ENCODE measurements at places on chromosomes 5 and 9. TPM values are rescaled to one million over a fixed set of nuclear protein-coding genes. Genes with fewer than 3 reads are reported as not detected.

DNA sequence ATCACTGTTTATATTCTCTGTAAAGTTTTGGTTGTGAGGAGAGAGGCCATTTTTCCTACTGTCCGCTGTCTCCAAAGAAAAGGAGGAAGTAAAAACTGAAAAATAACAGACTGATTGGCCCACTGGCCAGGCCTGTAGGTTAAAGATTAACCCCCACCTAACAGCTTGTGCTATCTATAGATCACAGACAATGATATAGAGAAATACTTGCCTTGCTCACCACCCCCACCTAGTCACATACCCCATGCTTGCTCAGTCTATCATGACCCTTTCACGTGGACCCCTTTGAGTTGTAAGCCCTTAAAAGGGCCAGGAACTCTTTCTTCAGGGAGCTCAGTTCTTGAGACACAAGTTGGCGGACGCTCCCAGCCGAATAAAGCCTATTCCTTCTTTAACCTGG, 357.4 kb downstream of the PRDM9 start:
- H3K36me3 ChIP-seq: no peaks in the 10 kb centered on the region
- no peak for DNase-seq
- H3K4me1 ChIP-seq: no peaks in the 10 kb centered on the region
- H3K27me3 ChIP-seq: no peaks in the 10 kb centered on the region

- no peak for DNase-seq
- peaks cover 7% of the 10 kb centered on the region for H3K4me1 ChIP-seq
- no peak overlapping the region for H3K4me3 ChIP-seq
- H3K27ac ChIP-seq: no peak overlapping the region
- no peaks in the 10 kb centered on the region for H3K27me3 ChIP-seq
These were observed 366.2 kb downstream of the ENC1 start for GRCh38 chr5:74274326-74274725.

DNA sequence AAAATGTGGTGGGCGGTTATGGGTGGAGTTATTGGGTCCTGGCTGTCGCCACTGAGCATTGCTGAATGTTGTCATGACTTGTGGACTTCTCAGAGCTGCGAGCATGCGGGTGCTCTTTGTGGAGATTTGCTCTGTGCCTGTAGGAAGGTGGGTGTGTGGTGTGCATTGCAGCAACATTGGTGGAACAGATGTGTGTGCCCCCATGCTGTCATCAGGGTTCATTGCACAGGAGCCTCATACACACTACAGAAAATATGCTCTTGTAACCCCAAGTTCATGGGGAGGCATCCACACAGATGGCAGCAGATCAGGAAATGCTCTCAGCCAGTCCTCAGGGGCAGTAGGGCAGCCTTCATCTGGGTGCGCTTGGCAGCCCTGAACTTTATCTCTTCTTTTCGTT, 55.9 kb upstream of the PHF2 start:
- H3K4me1 ChIP-seq: no peaks in the 10 kb centered on the region
- H3K27ac ChIP-seq: no peak overlapping the region
- peaks cover 35% of the 10 kb centered on the region for H3K36me3 ChIP-seq
- DNase-seq: no peak

The REEP5 gene
- 130 TPM for total RNA-seq

- peaks cover 24% of the 10 kb centered on the region for H3K27me3 ChIP-seq
- H3K4me1 ChIP-seq: peaks cover 7% of the 10 kb centered on the region
- no peak overlapping the region for H3K27ac ChIP-seq
- no peaks in the 10 kb centered on the region for H3K36me3 ChIP-seq
- DNase-seq: no peak
These were observed 70.7 kb downstream of the PDE6A start for GRCh38 chr5:149873896-149874295.

GRCh38 chr9:94980947-94981722, 254.6 kb downstream of the AOPEP start:
- no peaks in the 10 kb centered on the region for H3K4me1 ChIP-seq
- no peak overlapping the region for H3K27ac ChIP-seq

DNA sequence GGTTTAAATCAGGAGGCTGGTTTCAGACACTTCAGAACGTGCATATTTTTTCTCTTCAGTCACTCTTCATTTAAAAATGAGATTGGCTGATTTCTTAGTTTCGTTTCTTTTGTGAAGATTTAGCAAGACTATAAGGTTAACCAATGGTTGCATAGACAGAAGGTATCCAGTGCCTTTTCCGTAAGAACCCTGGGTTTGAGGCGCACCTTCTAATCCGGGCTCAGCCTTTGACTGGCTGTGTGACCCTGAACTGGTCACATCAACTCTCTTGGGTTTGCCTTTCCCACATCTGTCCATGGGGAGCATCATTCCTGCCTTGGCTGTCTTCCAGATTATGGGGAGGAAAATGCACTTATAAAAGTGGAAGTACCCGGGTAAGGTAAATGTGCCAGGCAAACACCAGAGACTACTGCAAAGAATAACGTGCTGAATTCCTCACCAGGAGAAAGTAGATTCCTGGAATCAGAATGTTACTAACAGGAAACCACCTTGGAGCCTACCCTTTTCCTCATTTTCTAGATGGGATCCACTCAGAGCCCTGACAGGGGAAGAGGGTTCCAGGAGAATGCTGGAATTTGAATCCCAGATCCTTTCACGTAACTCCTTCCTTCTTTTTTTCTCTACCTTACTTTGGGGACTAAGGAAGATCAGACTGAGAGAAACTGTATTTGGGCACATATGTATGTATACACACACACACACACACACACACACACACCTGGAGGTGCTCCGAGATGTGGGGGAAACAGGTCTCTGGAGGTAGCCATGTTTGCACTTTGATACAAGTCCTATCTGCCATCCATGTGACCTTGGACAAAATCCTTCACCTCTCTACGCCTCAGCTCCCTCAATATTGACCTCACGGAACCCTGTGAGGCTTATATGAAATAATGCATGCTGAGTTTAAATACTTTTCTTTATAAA, 6.8 kb downstream of the HAND1 start:
- H3K27ac ChIP-seq: no peak overlapping the region
- no peaks in the 10 kb centered on the region for H3K36me3 ChIP-seq
- peaks cover 85% of the 10 kb centered on the region for H3K27me3 ChIP-seq

DNA sequence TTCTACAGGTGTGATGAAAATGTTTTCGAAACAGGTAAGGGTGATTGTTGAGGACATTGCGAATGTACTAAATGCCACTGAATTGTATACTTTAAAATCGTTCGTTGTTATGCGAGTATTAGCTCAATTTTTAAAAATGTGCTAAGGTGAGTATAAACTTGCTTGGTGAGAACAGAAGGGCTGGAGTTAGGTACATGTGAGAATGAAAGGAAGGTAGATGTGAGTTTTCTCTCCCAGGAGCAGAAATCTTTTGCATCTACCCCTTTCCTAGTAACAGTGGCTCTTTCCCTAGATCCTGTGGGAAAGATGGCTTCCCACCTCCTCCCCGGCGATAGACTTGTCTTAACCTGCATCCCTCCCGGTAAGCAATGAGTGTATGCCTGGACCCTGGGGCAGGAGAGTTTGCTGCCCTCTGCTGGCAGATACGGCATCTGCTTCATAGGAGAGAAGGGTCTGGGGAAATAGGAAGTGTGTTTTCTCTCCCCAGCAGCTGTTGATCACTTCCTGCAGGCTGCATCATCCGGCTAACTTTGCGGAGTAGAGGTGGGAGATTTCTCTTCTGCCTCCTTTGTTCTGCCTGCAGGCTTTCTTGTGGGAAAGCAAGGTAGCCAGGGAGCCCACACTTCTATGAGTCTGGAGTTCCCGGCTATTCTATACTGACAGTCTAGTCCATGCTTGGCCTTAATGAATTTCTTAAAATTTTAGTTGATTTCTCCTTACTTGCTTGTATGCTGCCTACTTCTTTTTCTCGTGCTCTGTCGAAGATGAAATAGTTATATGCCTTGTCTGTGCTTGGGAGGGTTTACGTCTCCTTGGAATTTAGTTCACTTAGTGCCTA, 373.3 kb upstream of the SEMA6A start:
- H3K27me3 ChIP-seq: no peaks in the 10 kb centered on the region
- H3K4me1 ChIP-seq: peaks cover 18% of the 10 kb centered on the region
- H3K4me3 ChIP-seq: no peak overlapping the region
- H3K27ac ChIP-seq: no peak overlapping the region
